ENCODE measurements at places on chromosomes 7 and 10. TPM values are rescaled to one million over a fixed set of nuclear protein-coding genes. Genes with fewer than 3 reads are reported as not detected.
A peak's percentile ranks its signal among the peaks of the same experiment; 100 is the strongest.

- peak overlapping the region; percentile 99 for H3K27ac ChIP-seq
- peak overlapping the region; percentile 93 for H3K4me3 ChIP-seq
- peaks cover 14% of the 10 kb centered on the region for H3K4me1 ChIP-seq
- no peak for ATAC-seq
Measured at GRCh38 chr10:84140036-84140379, 699 bp downstream of the GHITM start.

DNA sequence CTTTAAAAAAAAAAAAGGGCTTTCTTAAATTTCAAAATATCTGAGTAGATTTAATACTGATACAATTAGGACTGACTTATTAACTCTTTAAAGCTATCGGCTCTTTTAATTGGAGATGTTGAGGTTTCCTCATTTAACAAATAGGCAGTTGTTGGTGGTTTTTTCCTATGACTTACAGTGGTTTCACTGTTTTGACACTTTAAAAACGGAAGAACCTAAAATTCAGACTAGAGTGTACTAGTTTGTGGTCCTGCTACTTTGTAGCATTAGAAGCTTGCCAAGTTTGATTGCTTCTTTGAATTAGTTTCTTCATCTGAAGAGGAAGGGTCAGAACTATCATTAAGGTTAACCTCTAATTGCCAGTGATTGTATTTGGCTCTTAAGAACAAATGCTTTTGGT, 27.7 kb downstream of the CUL1 start:
- H3K4me1 ChIP-seq: peaks cover 43% of the 10 kb centered on the region
- peak; percentile 26 for ATAC-seq
- H3K4me3 ChIP-seq: peak overlapping the region; percentile 52
- peak overlapping the region; percentile 20 for H3K27ac ChIP-seq

- no peaks in the 10 kb centered on the region for H3K36me3 ChIP-seq
- H3K4me3 ChIP-seq: no peak overlapping the region
- no peak overlapping the region for H3K27ac ChIP-seq
- ATAC-seq: no peak
- H3K27me3 ChIP-seq: no peaks in the 10 kb centered on the region
Measured at GRCh38 chr10:19505320-19506312, 310.6 kb upstream of the PLXDC2 start.

DNA sequence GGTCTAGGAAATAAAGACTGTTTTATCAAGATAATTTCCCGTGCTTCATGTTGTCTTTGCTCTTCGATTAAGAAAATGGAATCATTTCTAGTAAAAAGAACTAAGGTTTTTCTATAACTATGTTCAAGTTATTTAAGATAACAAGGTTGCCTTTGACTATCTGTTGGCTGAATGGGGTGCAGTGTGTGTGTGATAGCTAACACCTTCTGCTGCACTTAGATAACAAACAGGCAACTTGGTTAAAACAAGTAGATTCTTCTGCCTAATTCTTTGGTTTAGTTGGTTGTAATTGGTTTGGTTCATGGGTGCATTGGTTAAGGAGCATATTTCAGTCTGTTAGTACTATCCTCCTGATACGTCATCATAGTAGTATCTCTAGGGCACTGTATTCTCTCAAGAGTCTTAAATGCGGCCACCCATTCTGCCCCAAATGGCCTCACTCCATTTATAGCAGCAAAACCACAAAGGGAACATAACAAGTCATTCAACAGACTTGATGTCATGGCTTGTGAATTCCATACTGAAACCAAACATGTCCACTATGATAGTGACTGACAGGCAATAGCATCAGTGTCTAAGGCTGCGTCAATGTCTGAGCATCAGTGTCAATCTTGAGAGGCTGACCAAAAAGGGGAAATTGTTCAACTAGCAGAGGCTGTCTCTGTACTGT, 55.7 kb downstream of the CCDC3 start:
- no peaks in the 10 kb centered on the region for H3K36me3 ChIP-seq
- H3K27ac ChIP-seq: no peak overlapping the region
- no peaks in the 10 kb centered on the region for H3K4me1 ChIP-seq
- no peak overlapping the region for H3K4me3 ChIP-seq
- peaks cover 2% of the 10 kb centered on the region for H3K27me3 ChIP-seq
- ATAC-seq: peak; percentile 86

DNA sequence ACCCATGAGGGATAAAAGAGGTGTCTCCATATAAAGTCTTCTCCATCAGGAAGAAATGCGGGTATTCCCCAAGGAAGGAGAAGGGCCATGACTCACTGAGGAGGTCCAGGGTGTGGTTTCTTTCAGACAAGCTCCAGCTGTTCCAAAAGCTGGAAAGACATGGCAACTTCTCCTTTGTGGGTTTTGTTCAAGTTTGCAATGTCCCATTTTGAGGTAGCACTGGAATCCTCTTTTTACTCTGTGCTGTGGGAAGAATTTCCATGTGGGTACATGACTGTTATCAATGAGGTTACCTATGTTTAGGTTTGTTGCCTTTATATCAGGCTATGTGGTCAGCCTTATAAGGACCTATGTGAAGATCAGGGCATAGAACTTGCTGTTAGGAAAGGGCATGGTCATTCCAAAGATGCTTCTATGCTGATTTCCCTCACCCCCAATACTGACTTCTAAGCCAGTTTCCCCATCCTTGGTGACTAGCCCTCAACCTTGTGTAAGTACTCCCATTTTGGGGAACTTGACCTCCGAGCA, 697.5 kb downstream of the INHBA start:
- H3K27ac ChIP-seq: no peak overlapping the region
- no peaks in the 10 kb centered on the region for H3K27me3 ChIP-seq

DNA sequence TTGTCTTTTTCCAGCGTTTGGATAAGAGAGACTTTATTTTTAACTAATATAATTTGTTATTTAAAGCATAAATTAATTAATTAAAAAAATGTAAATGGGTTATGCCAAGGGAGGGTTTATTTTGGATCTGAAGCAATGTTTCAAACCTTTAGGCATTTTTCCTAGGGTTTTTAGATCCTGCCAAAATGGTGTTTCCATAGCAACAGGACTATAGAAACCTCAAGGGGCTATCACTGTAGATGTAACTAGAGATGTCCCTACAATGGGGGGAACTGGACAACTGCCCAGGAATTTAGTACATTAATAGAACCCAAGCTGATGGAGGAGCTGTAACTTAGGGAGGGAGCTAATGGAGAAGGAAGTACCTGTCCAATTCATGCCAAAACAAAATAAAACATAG, 57.3 kb downstream of the SLC39A12 start:
- H3K4me1 ChIP-seq: no peaks in the 10 kb centered on the region
- H3K36me3 ChIP-seq: no peaks in the 10 kb centered on the region
- H3K27me3 ChIP-seq: peaks cover 3% of the 10 kb centered on the region
- H3K27ac ChIP-seq: no peak overlapping the region
- no peak overlapping the region for H3K4me3 ChIP-seq

- H3K4me3 ChIP-seq: no peak overlapping the region
- peaks cover 9% of the 10 kb centered on the region for H3K4me1 ChIP-seq
- peaks cover 13% of the 10 kb centered on the region for H3K36me3 ChIP-seq
- H3K27me3 ChIP-seq: no peaks in the 10 kb centered on the region
Measured at GRCh38 chr10:7971949-7972348, 82.5 kb upstream of the GATA3 start.

GRCh38 chr7:103031024-103031423, 43.6 kb downstream of the FBXL13 start:
- ATAC-seq: no peak
- no peaks in the 10 kb centered on the region for H3K27me3 ChIP-seq
- no peaks in the 10 kb centered on the region for H3K4me1 ChIP-seq
- H3K27ac ChIP-seq: no peak overlapping the region

- H3K27me3 ChIP-seq: no peaks in the 10 kb centered on the region
- ATAC-seq: no peak
- H3K4me3 ChIP-seq: peak overlapping the region; percentile 86
Measured at GRCh38 chr7:100602889-100603725, 944 bp downstream of the PCOLCE start.

DNA sequence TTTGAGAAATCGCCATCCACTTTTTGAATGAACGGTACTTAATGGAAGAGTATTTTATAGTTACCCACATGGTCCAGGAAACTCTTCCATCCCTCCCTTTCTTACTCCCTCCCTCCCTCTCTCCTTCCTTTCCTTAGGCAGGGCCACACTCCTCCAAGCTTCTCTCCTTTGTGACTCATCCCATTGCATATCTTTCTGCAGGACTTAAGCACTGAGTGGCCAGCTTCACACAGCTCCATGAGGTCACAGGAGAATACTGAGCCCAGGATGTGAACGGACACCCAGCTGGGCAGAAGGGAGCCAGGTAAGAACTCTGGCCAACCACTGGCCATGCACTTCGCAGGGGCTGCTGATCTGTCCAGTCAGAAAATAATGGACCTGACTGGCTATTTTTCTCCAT, 189.7 kb upstream of the ADCY1 start:
- no peaks in the 10 kb centered on the region for H3K36me3 ChIP-seq
- H3K27me3 ChIP-seq: peaks cover 34% of the 10 kb centered on the region
- no peak for ATAC-seq
- no peaks in the 10 kb centered on the region for H3K4me1 ChIP-seq

DNA sequence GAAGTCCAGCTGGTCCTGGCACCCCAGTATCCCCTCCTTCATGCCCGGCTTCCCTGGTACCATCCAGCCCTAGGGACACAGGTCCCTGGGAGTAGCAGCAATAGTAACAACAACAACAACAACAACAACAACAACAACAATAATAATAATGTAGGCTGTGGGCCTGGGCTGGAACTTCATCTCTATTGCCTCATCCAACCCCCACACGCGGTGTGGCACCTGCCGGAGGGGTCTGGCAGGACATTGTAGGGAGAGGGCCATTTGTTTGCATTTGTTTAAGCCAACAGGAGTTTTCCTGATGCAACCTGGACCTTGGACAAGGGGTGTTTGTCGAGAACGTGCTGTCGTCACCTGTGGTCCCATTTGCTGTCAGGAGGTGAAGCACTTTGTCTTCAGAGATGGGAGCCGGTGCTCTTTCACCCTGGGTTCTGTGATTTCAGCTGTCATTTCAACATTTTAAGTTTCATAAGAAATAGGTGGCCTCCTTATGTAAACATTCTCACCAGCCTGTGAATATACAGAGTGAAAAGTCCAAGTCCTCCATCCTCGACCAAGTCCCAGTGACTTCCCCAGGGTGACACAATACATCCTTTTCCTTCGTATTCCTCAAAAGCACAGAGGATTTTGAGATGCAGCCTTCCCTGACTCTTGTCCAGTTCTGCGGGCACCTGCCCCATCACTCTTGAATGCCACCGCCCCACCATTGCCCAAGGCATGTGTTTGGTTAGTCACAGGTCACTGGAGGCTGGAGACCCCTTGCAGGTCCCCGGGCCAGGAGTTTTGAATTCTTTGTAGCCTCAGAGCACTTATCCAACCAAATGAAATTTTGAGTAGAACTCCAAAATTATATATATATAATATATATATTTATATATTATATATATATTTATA, 9.2 kb downstream of the LHPP start:
- H3K4me3 ChIP-seq: no peak overlapping the region
- ATAC-seq: peak; percentile 27
- no peak overlapping the region for H3K27ac ChIP-seq
- peaks cover 5% of the 10 kb centered on the region for H3K4me1 ChIP-seq
- no peaks in the 10 kb centered on the region for H3K27me3 ChIP-seq
- H3K36me3 ChIP-seq: no peaks in the 10 kb centered on the region

DNA sequence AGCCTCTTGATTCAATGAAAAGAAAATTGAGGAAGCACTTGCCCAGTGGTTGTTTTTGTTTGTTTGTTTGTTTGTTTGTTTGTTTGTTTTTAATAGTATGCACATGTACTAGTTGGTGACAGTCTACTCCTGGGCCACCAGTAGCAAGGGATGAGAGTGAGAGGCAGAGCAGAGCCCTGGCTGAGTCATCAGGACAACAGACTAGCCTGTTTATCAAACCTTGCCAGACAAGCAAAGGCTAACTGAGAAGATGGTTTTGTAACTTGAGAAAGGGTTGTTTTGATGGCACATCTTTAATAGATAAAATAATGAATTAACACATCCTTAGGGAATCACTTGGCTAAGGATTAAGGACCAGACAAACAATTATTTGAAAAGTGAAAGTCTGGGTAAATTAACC, 78.1 kb downstream of the INHBA start:
- no peaks in the 10 kb centered on the region for H3K27me3 ChIP-seq
- no peak overlapping the region for H3K4me3 ChIP-seq
- ATAC-seq: no peak
- no peaks in the 10 kb centered on the region for H3K36me3 ChIP-seq
- no peaks in the 10 kb centered on the region for H3K4me1 ChIP-seq
- H3K27ac ChIP-seq: no peak overlapping the region

GRCh38 chr10:124028700-124029480, 64.5 kb downstream of the CHST15 start:
- H3K27ac ChIP-seq: no peak overlapping the region
- ATAC-seq: no peak
- H3K27me3 ChIP-seq: peaks cover 6% of the 10 kb centered on the region
- no peaks in the 10 kb centered on the region for H3K36me3 ChIP-seq
- H3K4me3 ChIP-seq: no peak overlapping the region

- no peaks in the 10 kb centered on the region for H3K36me3 ChIP-seq
- no peak for ATAC-seq
- no peak overlapping the region for H3K4me3 ChIP-seq
Measured at GRCh38 chr10:23065181-23065948, 30.0 kb upstream of the MSRB2 start.

DNA sequence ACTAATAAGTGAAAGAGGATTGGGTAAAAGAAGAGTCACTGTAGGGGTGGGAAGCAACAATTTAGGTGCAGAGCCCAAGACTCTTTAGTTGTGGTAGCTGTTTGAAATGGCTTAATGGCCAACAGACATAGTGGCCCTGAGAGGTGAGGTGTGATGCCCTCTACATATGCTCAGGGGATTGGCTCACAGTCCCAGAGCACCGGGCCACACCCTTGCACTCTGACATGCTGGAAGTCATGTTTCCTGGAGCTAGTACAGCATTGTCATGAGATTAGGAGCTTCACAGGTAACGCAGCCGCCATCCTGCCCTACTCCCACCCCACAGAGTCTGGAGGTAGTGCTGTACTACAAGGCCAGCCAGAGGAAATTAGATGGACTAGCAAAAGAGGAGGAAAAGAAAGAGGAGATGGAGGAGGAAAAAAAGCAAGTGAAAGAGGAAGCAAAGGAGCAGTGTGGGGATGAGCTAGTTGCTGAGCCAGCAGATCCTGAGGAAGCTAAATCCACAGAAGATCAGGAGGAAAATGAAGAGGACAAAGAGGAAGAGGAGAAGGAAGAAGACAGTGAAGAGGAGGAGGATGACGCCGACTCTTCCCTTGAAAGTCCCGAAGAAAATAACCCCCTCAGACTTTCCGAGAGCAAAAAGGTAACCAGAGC, 14.8 kb upstream of the FLNC start:
- ATAC-seq: no peak
- no peaks in the 10 kb centered on the region for H3K36me3 ChIP-seq
- H3K4me3 ChIP-seq: no peak overlapping the region
- no peak overlapping the region for H3K27ac ChIP-seq
- no peaks in the 10 kb centered on the region for H3K27me3 ChIP-seq

- H3K27me3 ChIP-seq: no peaks in the 10 kb centered on the region
- no peaks in the 10 kb centered on the region for H3K4me1 ChIP-seq
- H3K4me3 ChIP-seq: no peak overlapping the region
- no peaks in the 10 kb centered on the region for H3K36me3 ChIP-seq
Measured at GRCh38 chr10:81414038-81414437, 461.0 kb upstream of the NRG3 start.

UBE3C gene
- 75.9 TPM for total RNA-seq

RADIL gene
- 0.08 TPM for total RNA-seq

PIK3AP1 gene
- total RNA-seq: 4.3 TPM

GPR37 gene
- not detected for total RNA-seq

HBP1 gene
- 21.8 TPM for total RNA-seq

SFR1 gene
- 12.4 TPM for total RNA-seq

IFIT1B gene
- not detected for total RNA-seq

PDLIM1 gene
- 3.5 TPM for total RNA-seq

HMX2 gene
- not detected for total RNA-seq

DDIT4 gene
- total RNA-seq: 746 TPM

EXOC4 gene
- 62.3 TPM for total RNA-seq

Data from activated T-helper 17 cell treated with anti-CD3 and anti-CD28 coated beads, Interleukin-2, amount 50 U/mL, for 72 hours (primary cell).